ENCODE measurements at places on chromosomes 1 and 21. TPM values are rescaled to one million over a fixed set of nuclear protein-coding genes. Genes with fewer than 3 reads are reported as not detected.

- DNase-seq = no peak
These were observed 112.5 kb downstream of the RERE start for GRCh38 chr1:8704866-8705506.

DNA sequence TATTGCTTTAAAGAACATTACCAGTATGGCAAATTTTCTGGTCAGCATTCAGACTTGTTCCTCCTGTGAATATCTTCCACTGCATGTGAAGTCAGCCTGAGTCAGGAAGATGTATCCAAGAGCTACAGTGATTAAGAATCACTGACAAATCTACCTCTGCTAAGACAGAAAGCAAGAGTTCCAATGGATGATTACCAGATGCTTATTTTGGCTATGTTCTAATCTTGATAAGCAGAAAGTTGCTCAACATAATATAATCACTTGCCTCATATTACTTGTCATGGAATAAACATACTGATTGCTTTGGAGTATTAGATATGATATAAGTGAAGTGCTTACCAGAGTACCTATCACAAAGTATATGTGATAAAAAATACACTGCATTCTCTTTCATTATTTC lies 738.1 kb downstream of the ADGRL2 start:
- DNase-seq = no peak

- DNase-seq = peak; percentile 43
These were observed 14.9 kb downstream of the SLC45A3 start for GRCh38 chr1:205665201-205666045.

The PADI4 gene
- 0.62 TPM for total RNA-seq

The SPRR2F gene
- total RNA-seq = not detected

All from H7 (cell line).